ENCODE measurements at places on chromosomes 11 and 22.
A peak's percentile ranks its signal among the peaks of the same experiment; 100 is the strongest.

DNA sequence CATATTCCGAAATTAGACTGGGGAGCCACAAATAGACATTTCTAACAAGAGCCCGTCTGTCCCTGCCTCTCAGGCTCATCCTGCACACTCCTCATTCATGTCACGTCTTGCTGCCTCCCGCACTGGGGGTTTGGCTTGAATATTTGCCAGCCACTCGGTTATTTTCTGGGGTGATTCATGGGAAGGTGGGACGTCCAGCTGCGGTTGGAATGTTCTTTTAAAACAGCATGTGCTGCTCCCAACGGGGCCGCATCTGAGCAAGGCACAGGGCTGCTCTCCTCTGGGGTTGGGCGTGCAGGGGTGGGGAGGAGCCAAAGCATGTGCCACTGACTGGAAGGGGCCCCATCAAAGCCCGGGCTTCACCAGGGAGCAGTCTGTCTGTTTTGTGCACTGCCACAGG, 25.9 kb upstream of the SLC5A4 start:
- no peak for DNase-seq

GRCh38 chr11:73158356-73159051, 16.4 kb upstream of the FCHSD2 start:
- no peak for DNase-seq

- no peak for DNase-seq
These were observed at the start of gene CCDC89 for GRCh38 chr11:85685820-85686459. Gene CCDC89, minus strand, starts transcription at chr11:85686195. Its CDS starts 65 bp downstream, at chr11:85686130.

- peak; percentile 84 for DNase-seq
These were observed 613 bp upstream of the ARHGEF17 start for GRCh38 chr11:73307323-73308002.

- no peak for DNase-seq
These were observed 5.9 kb downstream of the LRRC32 start for GRCh38 chr11:76664578-76665061.

DNA sequence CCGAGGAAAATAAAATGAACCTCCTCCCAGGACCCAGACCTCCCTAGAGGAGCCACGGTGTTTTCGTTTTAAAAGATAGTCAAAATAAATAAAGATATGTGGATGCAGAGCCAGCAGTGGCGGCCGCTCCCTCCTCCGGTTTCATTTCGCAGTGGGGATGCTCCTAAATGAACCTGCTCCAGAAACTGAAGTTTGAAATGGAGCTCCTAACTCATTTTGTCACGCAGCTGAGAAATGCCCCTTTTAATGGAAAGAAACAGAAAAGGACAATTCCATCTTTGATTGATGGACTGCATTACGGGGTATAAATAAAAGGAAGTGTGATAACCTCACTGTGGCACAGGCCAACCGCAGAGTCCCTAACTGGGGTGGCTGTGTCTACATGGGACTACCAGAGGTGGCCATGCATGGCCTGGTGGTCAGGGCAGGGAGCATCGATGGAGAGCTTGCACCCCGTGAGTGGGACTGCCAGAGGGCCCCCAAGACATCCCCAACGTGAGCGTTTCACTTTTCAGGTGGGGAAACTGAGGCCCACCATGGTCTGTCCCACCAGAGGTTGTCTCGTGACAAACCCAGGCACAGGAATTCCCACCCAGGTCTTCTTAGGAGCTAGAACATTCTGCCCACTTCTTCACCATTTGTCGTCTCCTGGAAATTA, 426.6 kb downstream of the BRD1 start:
- no peak for DNase-seq

All from effector CD4-positive, alpha-beta T cell (primary cell).